Stimulated activated CD4-positive, alpha-beta T cell treated with anti-CD3 and anti-CD28 coated beads, Interleukin-4, amount 100 ng/mL, for 1 hour (primary cell): ENCODE measurements at places on chromosomes 5 and 9.

GRCh38 chr5:2068531-2068930, 185.8 kb upstream of the IRX4 start:
- DNase-seq = no peak

DNA sequence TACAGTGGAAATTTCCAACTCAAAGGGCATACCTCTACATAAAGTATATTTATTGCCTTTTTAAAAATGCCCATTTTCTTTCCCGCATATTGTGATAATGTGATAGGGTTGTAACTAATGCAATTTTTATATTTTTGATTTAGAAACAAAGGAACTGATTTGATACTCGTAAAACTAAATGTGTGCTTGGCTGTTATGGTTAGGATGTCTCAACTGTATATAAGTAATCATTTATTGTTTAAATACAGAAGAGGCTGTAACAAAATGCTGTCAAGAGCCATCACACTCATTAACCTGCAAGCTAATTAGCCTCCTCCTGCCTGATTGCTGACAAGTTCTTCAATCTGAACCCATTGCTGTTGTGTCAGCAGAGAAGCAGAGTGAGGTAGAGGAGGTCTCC, 149.2 kb downstream of the PBX3 start:
- no peak for DNase-seq

- no peak for DNase-seq
Measured at GRCh38 chr9:123375469-123376132, 19.6 kb downstream of the CRB2 start.

GRCh38 chr5:136203303-136203922, 10.5 kb upstream of the SMIM32 start:
- DNase-seq = no peak

DNA sequence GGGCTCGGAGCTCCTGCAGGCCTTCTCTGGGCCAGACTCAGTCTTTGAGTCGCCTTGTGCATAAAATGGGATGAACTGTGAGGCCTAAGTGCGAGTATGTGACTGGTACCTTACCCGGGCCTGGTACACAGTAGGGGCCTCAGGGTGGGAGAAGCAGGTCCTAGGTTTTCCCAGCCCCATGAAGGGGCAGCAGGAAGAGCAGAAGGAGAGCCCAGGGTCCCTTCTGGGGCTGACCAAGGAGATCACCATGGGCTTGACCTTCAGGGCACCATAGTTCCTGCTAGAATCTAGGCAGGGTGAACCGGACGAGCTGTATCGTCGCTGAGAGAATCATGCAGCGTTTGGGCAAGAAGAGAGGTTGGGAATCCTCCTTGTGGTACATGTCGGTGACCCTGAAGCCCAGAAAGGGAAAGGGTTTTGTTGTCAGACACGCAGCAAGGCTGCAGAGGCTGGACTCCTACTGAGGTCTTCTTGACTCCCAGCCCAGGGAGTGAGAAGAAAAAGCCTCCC, 373 bp upstream of the PHYKPL start:
- no peak for DNase-seq

- no peak for DNase-seq
Measured at GRCh38 chr5:57577432-57578175, 95.0 kb upstream of the ACTBL2 start.

DNA sequence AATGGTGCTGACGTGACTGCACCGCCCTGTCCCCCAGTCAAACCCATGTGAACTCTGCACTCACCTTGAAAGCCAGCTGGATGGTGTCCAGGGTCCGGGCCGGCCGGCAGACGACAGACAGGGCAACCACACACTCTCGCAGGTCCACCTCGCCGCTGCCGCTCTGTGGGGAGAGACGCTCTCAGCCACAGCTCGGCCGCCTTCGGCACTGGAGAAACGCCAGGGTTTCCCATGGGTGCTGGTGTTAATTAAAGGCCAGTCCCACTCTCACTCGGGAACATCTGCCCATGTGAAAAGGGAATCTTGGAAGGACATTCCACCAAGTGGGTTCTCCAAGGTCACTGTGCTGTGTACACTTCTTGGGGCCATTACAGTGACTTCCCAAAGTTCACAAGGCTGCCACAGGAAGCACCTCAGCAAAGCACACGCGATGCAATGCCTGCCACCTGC, 25.5 kb upstream of the SLC6A3 start:
- no peak for DNase-seq

- no peak for DNase-seq
Measured at GRCh38 chr9:108766626-108767161, 89.1 kb downstream of the ACTL7B start.

DNA sequence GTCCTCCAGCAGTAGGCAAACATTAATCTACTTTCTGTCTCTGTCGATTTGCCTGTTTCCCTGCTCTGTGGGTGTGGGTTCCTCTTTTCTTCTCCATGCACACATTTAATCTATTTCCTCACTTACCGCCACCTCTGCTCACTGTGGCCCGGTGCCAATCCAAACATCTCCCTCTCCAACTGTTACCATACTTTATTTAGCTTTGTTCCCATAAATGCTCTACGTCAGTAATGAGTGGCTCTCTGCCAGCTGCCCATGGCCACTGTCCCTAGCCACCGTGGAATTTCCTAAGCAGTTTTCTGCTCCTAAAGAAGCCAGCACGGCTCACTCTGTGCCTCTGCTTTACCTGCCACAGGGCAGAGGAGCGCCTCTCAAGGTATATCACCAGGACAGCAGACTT, 19.5 kb upstream of the GOLPH3 start:
- no peak for DNase-seq

GRCh38 chr5:109877670-109878045, 187.9 kb downstream of the MAN2A1 start:
- no peak for DNase-seq
